Spleen (tissue), 13 donors: ENCODE measurements at places on chromosomes 13 and 19. TPM values are rescaled to one million over a fixed set of nuclear protein-coding genes. Genes with fewer than 3 reads are reported as not detected.

- DNase-seq = no peak
Measured at GRCh38 chr19:5478925-5479588, 23.8 kb downstream of the ZNRF4 start.

DNA sequence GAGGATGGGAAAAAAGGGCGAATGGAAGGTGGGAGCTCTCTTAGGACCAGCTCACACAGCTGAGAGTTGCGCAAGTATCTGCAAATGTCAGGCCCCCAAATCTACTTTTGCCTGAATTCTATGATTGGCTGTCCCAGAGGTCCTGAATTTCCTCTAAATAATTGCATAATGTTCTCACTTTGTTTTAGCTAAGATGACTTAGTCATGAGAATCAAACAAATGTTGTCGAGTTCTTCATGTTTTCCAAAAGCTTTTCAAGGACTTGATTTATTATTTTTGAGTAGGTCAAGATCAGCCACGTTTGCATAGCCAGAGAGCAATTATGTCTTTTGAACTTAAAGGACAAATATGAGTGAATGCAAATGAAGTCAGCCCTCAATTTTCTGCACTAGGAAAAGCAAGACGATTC, 246.6 kb upstream of the MAB21L1 start:
- no peak for DNase-seq

DNA sequence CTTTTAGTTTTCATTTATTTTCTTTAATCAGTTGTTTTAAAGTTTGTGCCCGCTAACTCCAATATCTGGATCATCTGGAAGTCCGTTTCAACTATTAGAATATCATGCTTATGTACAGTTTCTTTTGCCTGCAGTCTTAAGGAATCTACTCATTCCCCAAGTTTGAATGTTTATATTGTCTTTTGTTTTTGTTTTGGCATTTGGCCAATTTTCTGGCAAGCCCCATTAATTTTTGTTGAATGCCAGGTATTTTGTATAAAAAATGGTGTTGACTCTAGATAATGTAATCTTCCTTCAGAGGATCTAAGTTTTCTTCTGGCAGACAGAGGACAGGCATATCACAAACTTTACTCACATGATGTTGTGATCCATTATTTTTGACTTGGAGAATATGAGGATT, 11.1 kb upstream of the ZNF235 start:
- DNase-seq = no peak

- DNase-seq = no peak
Measured at GRCh38 chr19:29088761-29089160, 124.2 kb downstream of the UQCRFS1 start.

PCDH17 gene
- total RNA-seq = 240 TPM

GRCh38 chr13:105979131-105980011, 556.1 kb downstream of the EFNB2 start:
- DNase-seq = no peak

- DNase-seq = no peak
Measured at GRCh38 chr19:50829801-50830200, 3.6 kb downstream of the KLK15 start.

DNA sequence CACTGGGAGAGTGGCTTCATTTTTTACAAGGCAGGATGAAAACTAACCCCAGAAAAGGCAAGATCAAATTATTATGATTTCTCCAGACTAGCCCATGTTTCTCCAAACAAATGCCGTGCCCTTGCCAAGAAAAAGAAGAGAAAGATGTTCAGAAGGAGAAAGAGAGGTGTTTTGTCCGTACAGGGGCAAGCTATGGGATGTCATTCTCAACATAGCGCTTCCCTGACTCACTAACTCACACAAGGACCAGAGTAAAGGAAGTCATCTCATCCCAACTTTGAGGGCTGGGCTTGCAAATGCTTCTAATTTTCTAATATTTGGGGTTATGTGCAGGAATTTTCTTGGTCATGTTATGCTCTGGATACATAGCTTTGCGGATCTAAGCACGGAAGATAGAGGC, 224.2 kb upstream of the MAB21L1 start:
- DNase-seq = no peak

DNA sequence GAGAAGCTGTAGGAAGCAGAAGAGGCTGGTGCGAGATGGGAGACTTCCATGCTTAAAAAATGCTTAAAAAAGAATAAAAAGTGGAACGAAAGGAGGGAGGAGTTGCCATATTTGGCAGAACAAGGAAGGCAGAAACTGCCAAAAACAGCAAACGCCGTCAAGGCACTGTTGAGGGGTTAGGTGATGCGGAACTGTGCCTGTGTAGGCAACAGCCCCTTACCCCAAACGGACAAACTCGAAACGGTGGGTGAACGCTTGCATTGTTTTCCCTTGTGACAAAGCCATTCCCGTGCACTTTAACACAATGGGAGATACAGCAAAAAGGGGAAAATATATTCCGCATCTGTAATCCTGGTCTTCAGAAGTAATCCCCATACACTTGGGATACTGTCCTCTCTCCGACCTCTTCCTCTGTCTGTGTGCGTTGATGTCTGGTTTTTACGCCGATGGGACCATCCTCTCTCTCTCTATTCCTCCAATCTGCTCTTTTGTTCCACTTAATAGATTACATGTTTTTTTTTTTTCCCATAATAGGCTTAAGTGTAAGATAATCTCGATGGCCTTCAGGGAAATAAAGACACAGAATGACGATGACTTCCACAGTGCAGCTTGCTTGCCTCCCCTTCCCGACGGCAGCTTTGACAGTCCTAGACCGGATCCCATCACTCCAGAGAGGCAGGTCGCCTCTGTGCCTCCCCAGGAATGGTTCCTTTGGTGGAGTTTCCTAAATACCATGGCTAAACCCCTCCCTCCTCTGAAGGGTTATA, 132.7 kb upstream of the RNF113B start:
- no peak for DNase-seq

RAB3A gene
- total RNA-seq = 1.5 TPM

DNA sequence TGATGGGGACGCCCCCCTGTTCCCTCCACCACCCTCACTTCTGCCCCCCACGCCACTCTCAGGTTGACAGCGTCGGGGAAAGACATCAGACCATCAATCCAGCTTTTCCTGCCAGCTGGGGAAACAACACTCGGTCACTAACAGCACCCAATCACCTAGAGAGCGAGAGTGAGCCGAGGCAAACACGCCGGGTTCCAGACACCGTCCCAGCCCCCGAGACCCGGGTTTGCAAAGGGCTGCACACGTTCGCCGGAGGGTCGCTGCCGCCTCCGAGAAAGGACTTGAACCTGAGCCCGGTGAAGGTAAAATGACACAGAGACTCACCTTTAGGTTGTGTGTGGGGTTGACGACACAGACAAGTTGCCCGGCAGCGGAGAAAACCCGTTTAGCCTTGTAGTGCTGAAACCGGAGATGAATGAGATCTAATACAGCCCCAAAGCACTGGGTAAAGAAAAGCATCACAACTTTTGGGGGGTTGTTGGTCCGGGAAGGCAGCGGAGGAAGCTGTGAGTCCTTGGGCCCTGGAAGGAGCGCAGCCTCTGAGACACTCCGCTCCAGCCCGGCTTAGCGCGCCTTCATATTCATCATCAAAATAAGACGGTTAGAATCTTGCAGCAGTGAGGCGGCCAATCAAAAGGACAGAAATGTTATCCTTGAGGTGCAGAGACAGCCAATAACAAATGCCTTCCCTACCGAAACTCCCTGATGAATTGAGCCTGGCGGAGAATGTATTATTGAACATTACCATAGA, at the start of gene SIAH3:
SIAH3 (minus strand) TSS at position 583 of the 751 bp plus-strand sequence; CDS start at position 459, 124 bp downstream.
- DNase-seq = no peak

TUBB4A gene
- total RNA-seq = 22.9 TPM

DNA sequence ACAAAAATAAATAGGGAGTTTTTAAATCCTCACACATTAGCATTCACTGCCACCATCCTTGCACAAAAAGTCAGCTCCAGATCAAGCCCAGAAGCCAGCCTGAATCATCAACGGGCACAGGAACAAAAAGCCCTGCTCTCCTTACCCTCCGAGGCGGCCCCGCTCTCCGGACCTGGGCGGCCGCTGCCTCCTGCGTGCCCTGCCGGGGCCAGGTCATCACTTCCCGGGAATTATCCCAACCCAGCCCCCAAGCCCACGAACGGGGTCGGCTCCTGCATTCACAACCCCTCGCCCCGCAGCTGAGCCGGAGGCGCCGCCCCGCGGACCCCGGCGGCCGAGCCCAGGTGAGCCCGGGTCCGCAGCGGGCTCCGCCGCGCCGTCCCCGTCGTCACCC, 754 bp downstream of the DNAJB1 start:
- DNase-seq = no peak

DNA sequence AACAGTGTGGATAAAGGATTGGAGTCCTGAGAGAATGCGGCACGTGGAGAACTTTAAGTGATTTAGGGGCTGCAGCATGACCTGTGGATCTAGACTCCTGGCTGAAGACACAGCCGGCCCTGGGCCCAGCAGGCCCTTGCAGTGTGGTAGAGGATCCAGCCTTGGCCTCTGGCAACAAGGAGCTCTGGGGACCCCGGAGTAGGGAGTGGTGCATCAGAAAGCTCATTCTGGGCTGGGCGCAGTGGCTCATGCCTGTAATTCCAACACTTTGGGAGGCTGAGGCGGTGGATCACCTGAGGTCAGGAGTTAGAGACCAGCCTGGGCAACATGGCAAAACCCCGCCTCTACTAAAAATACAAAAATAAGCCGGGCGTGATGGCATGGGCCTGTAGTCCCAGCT, 76.0 kb downstream of the CHST8 start:
- peak; percentile 24 for DNase-seq

- peak; percentile 85 for DNase-seq
Measured at GRCh38 chr13:98672947-98673613, 79.4 kb downstream of the SLC15A1 start.

DNA sequence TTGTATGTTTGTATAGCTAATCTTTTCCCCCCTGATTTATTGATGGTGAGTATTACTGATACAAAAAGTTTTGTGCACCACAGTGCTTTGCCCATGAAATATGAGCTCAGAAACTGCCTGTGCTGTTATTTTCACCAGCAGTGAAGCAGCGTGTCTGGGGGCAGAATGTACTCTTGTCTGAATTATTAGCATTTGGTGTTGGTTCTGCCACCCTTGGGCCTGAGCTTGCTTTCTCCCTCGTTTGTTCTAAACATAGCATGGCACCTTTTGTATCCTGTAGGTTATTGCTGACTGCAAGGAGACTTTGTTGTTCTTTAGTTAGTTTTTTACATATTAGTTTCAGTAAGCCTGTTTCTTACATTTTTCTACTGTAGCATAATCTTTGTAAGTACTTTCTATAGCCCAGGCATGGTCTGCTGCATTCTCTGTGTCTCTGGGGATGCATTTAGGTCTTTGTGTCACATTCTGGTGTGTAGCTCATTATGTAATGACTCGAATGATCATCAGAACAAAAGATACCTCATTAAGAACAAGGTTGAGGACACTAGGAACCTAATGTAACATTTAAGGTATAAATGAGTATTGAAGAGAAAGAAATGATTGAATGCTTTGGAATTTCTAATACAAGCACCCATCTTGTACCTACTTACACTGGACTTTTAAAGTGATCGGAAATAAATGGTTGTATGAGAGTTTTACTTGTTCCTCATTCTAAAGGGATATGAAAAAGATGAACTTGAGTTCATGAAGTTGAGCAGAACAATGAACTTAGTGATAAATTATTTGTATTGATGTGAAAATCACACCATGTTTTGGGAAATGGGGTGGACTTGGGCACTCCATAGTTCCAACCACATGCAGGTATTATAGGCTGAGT, 50.3 kb upstream of the GPI start:
- DNase-seq = no peak

GRCh38 chr19:18153556-18154134, 682 bp downstream of the PIK3R2 start:
- DNase-seq = peak; percentile 91

- DNase-seq = no peak
Measured at GRCh38 chr13:110359840-110360301, 52.8 kb downstream of the COL4A2 start.

- no peak for DNase-seq
Measured at GRCh38 chr13:93462151-93462550, 235.5 kb downstream of the GPC6 start.

- peak; percentile 14 for DNase-seq
Measured at GRCh38 chr19:40302224-40303011, 17.3 kb upstream of the AKT2 start.

DNA sequence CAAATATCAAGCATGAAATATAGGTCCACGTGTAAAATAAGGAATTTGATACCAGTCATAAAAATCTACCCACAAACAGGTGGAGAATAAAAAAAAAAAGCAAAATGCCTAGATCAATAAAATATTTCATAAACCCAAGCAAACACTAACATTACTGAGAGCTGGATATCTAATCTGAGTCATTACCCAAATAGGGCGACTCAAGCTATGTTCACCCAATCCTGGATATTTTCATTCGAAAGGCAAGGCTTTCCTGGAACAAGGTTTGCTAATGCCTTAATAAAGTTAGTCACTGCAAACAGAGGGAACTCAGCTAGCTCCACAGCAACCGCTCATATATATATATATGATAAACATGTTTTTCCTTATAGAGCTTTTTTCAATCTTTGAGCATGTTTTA, 33.5 kb upstream of the TM9SF2 start:
- DNase-seq = no peak

GRCh38 chr19:21851596-21852345, 15.8 kb upstream of the ZNF43 start:
- DNase-seq = peak; percentile 94

AMER2 gene
- total RNA-seq = not detected

DNA sequence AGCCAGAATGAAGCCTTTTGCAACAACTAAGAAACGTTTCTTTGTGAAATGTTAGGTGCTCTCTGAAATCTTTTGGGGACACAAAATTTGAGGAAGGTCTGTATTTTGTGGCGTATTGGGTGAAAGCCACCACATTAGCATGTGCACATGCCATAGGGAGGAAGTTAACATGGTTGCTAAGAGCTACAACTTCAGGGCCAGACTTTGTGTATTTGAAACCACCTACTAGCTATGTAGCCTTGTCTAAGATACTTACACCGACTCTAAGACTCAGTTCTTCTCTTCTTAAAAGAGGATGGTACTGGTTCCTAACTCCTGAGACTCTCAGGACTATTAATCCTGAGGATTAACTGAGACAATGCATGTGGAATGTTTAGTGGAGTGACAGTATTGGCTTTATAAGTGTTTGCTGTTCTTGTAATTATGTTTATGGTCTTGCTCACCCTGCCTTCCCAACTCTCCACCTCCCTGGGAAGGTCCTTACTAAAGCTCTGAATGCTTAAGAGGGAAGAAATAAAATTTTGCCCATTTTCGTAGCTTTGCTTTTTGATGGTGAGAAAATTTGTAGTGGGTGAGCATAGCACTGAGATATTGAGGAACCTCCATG, 15.5 kb downstream of the SERP2 start:
- no peak for DNase-seq

RBM26 gene
- 63.8 TPM for total RNA-seq

TMEM38A gene
- total RNA-seq = 3.9 TPM

DNA sequence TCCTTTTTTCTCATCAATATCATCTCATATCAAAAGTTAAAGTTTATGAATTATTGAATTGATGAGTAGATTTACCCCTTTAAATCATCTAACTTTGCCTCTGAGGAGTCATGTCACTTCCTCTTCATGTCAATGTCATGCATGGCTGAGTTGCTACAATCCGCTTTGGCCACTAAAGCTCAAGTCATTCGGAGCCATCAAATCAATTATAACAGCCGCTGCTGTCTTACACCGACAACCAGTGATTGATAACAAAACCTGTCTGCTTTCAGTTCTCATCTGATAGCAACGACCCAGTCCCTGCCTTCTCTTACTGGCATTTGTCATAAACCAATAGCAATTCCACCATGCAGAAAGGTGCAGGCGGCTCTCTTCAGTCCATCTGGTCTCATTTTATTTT, 429.3 kb downstream of the DIAPH3 start:
- DNase-seq = no peak

- no peak for DNase-seq
Measured at GRCh38 chr19:35404879-35405622, 34.2 kb downstream of the GPR42 start.

GRCh38 chr13:83153848-83154247, 728.4 kb downstream of the SLITRK1 start:
- DNase-seq = no peak
